ENCODE measurements at places on chromosomes 2 and 18.

- DNase-seq, result no peak
Measured at GRCh38 chr2:227612546-227613271, 1.9 kb downstream of the SCYGR3 start.

- DNase-seq, result no peak
Measured at GRCh38 chr18:58183226-58183625, 139.2 kb downstream of the NEDD4L start.

GRCh38 chr18:28153485-28154065 lies 23.4 kb downstream of the CDH2 start:
- no peak for DNase-seq

DNA sequence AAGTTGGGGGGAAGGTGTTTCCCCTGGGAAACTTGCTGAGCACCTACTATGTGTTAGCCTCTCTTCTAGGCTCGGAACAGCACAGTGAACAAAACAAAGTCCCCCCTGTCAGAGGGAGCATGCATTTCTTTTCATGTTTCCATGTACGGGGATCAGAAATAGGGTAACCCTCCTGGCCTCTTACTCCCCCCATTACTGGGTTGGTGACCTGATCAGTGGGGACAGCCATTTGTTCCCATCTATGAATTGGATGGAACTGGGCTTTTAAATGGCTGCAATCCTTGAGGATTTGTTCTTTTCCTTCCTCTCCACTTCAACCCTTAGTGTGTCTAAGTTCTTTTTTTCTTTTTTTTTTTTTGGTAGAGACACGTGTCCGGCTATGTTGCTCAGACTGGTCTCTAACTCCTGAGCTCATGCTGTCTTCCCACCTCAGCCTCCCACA lies 13.7 kb downstream of the NCL start:
- DNase-seq, result no peak

DNA sequence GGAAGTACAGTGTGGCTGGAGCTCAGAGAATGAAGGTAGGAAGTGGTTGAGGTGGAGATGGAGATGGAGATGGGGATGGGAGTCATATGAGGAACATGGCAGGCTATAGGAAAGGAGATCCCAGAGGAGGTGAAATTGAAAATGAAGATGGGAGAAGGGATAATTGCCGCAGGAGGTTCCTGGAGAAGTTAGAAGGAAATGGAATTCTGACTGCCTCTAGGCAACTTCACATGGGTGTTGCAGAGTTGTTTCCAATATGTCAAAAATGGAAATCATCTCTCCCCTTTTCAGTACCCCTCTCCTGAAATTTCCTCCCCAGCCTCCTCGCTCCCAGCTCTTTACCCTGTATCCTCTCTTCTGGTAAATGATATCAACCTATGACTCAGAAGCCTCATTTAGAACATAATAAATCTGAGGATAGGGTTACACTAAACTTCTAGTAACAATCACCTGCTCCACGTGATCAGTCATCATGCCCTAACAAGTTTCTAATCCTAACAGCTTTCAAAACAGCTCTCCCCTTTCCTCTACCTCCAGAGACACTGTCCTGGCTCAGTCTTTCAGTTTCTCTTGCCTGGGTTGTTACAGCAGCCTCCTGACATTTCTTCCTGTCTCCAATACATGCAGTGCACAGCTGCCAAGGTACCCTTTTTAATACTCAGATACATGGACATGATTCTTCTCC lies 201.9 kb upstream of the RBMS1 start:
- DNase-seq, result no peak

- no peak for DNase-seq
Measured at GRCh38 chr2:172713365-172713875, 22.2 kb upstream of the RAPGEF4 start.

DNA sequence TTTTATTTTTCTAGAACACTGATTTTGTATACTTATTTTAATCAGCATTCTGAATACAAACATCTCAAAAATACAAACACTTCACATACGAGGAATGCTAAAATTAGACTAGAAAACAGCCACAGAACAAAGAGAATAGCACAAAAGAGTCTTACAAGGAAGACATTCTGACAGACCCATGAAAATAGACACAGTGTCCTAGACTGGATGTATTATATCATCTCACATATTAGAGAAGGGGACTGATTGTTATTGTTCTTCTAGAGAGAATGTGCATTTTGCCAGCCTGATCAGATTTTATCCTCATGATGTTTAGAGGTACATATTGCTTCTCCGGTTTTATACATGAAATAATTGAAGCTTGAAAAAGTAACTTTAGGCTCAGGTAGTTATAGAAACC lies 357.9 kb downstream of the DPP10 start:
- DNase-seq, result no peak

Measured in activated CD4-positive, alpha-beta T cell treated with anti-CD3 and anti-CD28 coated beads for 48 hours (primary cell).